Vagina (tissue), 2 donors: ENCODE measurements at places on chromosomes 1 and 21.

DNA sequence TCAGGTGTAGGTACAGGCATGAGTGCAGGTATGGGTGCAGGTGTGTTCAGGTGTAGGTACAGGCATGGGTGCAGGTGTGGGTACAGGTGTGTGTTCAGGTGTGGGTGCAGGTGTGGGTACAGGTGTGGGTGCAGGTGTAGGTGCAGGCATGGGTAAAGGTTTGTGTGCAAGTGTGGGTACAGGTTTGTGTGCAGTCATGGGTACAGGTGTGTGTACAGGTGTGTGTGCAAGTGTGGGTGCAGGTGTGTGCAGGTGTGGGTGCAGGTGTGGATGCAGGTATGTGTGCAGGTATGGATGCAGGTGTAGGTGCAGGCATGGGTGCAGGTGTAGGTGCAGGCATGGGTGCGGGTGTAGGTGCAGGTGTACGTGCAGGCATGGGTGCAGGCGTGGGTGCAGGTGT lies 79.4 kb upstream of the ACTL8 start:
- no peak for DNase-seq

- DNase-seq: no peak
Observed at GRCh38 chr1:157161901-157162300, 23.7 kb upstream of the ETV3 start.

DNA sequence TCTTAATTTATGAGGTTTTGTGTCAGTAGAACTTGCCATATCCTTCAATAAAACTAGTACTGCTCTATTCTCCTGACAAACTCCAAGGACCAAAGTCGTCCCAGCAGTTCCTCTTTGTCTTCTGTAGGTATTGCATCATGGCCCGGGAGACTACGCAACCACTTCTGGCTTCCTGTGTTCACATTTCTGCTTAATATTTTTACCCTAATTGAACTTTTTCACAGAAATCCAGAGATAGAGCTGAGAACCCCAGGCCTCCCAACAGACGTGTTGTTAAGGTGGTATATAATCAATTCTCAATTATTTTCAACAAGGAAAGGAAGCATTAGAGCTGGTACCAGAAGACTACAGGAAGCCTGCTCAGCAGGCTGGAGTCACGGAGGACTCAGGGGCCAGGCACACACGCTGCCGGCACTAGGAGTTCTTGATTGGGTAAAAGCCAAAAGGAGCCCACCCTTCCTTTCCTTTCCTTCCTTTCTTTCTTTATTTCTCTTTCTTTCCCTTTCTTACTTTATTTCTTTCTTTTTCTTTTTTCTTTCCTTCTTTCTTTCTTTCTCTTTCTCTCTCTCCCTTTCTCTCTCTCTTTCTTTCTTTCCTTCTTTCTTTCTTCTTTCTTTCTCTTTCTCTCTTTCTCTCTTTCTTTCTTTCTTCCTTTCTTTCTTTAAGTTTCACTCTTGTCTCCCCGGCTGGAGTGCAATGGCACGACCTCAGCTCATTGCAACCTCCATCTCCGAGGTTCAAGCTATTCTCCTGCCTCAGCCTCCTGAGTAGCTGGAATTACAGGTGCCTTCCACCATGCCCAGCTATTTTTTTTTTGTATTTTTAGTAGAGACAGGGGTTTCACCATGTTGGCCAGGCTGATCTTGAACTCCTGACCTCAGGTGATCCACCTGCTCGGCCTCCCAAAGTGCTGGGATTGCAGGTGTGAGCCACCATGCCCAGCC lies 173.7 kb downstream of the ZBTB18 start:
- no peak for DNase-seq

DNA sequence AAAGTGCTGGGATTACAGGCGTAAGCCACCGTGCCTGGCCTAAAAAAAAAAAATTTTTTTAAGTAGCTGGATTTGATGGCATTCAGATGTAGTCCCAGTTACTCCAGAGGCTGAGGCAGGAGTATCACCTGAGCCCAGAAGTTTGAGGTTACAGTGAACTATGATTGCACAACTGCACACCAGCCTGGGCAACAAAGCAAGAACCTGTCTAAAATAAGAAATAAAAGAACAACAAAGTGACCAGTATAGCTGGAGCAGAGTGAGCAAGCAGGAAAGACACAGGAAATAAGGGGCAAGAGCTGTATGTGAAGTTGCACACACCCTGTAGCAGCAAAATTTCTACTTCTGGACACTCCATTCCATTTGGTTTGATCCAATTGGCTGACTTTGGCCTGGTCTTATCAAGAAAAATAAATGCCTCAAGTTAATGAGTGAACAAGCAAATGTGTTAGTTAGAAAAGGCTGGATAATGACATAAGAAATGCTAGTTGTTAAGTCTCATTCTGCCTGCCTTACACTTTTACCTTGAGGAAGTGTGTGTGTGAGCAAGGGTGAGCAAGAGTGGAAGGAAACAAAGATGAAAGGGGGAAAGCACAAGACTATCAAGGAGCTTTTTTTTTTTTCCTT lies 7.9 kb downstream of the ATP5IF1 start:
- no peak for DNase-seq

- no peak for DNase-seq
Observed at GRCh38 chr1:228530951-228531731, 44.0 kb downstream of the RNF187 start.

DNA sequence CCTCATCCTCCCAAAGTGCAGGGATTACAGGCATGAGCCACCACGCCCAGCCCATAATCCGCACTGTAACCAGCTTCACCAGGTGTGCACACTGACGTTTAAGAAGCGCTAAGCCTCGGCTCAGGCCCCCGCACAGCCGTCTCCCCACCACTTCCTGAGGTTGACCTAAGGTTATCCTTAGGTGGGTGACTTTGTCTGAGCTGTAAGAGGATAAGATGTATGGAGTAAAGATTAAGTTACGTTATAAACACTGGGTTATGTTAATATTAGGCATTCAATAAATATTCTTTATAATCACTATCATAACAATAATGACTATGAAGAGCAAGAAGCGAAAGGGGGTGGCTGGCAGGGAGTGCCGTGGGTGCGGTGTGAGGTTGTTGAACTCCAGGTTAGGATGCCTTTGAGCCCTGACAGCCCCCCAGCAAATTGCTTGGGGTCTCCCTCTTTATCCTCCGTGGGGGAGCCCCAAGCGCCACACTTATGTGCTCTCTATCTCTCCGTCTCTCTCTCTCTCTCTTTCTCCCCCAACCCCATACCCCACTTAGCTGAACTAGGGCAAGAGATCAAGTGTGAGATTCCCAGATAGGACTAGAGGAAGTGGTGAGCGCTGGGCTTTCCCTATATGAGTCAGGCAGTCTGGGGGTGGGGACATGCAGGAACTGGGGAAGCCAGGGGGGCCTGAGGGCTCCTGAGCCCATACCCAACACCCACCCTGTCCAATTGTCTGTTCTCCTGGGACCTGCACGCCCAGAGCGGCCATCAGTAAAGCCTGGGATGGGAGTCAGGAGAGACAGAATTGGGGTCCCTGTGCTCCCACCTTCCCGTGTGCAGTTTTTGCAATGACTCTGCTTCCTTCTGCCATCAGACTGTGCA lies 7.6 kb downstream of the EFHD2 start:
- no peak for DNase-seq

DNA sequence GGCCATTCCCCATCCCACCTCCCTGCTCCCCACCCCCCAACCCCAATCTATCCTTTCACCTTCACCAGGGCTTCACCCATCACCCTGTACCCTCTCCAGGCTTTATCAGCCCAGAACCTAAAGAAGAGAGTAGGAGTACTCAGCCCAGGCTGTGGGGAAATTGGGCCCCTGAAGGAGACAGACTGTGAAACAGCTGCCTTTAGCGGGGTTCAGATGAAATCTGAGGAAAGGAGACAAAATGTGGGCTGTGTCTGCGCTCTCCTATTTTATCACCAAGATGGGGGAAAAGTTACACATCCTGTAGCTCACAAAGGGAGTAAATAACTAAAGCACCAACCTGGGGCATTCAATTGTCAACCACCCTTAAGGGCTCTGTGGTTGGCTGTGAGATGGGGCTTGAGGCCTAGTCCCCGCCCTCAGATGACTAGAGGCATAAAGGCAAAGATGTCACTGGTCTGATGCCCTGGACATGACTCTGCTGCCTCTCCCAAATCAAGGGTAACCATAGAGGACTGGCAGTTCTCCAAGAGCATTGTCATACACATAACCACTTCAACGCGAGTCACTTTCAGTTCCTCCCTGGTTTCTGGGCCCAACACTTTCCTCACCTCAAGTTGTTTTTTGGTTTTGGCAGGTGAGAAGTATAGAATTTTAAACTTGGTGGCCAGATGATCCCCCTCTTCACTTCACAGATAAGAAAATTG lies 30.0 kb downstream of the SLC27A3 start:
- no peak for DNase-seq

DNA sequence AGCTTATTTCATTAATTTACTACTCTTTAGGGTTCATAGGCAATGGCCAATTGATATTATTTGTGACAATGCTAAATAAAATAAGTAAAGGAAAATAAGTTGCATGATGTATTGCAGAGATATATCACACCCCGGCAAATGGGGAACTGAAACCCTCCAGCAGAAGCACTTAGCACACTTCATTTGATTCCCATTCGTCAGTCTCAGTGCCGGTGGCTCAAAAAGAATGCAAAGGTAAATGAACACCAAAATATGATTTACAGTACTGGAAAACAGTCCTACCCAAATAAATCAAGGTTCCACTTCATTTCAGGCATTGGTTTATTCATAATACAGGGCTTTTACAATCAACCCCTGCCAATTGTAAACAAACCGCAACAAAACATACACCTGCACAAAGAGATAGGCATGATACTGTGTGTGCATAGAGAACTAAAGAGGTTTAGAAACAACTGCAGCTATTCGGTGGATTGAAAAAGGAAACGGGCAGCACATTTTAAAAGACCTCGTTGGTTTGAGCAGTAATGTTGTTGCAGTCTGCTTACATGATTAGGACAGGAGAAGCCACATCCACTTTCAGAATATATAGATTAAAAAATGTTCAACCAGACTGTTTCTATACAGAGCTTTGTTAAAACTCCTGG lies 1019.2 kb downstream of the TTLL7 start:
- no peak for DNase-seq

GRCh38 chr1:154386643-154387352 lies 18.3 kb upstream of the IL6R start:
- no peak for DNase-seq

DNA sequence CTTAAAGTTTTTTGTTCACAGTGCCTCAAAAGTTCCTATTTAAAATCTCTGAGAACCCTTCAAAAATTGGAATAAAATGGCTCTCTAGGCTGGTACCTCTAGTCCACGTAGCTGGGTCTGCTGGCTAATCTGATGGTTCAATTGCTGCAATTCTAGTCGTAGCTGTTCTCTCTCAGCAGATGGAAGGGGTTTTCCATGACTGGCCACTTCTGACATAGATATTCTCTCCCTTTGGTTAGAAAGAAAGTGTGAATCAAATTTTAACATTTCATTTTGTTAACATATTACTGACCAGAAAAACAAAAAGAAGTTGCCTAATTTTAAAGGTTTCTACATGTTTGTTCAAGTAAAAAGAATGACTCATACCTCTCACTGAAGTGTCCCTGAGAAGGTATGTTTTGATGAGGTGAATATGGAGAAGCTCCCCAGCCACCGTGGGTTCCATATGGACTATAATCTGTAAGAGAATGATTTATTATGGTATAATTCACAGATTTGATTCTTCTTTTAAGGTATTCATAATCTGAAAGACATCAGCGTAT lies 29.3 kb upstream of the SERPINC1 start:
- DNase-seq: no peak

- no peak for DNase-seq
Observed at GRCh38 chr1:170583186-170583585, 51.2 kb downstream of the GORAB start.

DNA sequence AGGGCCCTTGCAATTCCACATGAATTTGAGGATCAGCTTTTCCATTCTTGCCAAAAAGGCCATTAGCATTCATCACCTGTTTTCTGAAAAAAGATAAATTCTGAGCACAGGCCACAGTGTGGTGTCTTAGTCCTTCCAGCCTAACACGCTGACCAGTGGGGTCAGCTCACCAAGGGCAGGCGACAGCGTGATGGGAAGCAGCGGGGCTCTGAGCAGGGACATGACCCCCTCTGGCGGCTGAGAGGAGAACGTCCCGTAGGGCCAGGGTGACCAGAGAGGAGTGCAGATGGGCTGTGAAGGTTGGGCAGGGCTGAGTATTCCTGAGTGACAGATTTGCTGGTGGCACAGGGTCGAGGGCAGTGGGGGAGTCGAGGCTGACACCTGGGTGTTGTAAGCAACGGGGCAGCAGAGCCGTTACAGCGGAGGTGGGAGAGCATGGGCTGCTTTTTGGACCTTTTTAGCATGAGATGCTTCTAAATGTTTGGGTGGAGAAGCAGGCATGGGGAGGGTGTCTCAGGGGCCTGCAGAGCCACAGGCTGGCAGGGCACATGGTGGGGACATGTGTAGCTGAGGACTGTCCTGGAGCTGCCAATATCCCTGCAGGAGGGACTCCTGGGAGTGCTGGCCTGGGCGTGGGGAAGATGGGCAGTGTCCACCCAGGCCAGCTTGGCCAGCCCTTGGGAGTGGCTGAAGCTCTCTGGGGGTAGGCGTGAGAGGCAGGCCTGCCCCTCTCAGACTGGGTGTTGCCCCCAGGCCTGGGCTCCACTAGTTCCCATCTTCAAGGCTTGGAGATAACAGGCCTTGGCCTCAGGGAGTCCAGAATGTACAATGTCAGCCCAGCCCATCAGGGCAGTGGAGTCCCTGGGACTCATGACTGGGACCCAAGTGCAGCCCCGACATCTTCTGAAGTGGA lies 8.6 kb upstream of the CALML6 start:
- no peak for DNase-seq

- DNase-seq: no peak
Observed at GRCh38 chr1:200206761-200207160, 179.3 kb downstream of the NR5A2 start.

DNA sequence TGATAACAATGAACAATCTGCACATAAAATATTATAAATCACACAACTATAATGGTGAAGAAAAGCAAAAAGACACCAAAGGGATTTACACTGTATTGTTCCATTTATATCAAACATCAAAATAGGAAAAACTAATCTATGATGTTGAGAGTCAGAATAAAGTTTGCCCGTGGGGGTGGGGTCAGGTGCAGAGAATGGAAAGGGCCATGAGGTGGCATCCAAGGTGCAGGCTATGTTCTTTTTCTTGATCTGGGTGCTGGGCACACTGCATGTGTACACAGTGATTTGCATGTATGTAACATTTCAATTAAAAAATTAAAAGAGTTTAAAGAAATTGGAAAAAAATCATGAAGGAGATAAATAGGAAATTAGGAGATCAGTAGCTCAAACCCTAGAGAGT lies 127.3 kb downstream of the DSCAM start:
- DNase-seq: no peak

GRCh38 chr1:180278596-180279395 lies 48.7 kb downstream of the LHX4 start:
- no peak for DNase-seq

- no peak for DNase-seq
Observed at GRCh38 chr1:181635110-181635509, 151.8 kb downstream of the CACNA1E start.

DNA sequence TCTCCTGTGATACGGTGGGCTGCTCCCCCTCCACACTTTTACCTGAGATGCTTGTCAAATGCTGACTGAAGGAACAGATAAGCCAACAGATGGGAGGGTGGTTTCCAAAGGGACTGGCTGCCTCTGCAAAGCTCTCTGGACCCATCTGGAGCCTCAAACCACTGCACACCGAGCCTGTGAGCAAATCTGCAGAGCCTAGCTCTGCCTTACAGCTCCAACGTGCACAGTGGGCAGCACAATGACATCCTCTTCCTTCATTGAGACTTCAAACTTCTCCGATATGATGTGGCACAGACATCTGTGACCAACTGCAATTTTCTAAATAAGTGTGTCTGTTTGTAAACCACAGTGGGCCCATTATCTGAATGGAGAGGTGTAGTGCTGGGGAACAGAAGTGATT lies 26.2 kb upstream of the KNCN start:
- no peak for DNase-seq

GRCh38 chr1:229440851-229441537 lies 7.1 kb upstream of the ACTA1 start:
- DNase-seq: no peak
